ENCODE measurements at places on chromosomes 6 and 20.

GRCh38 chr6:103819509-103819908, 1040.2 kb downstream of the HACE1 start:
- H3K27ac ChIP-seq = no peak overlapping the region
- no peaks in the 10 kb centered on the region for H3K4me1 ChIP-seq
- H3K27me3 ChIP-seq = no peaks in the 10 kb centered on the region
- H3K4me3 ChIP-seq = no peak overlapping the region
- DNase-seq = peak; percentile 23

DNA sequence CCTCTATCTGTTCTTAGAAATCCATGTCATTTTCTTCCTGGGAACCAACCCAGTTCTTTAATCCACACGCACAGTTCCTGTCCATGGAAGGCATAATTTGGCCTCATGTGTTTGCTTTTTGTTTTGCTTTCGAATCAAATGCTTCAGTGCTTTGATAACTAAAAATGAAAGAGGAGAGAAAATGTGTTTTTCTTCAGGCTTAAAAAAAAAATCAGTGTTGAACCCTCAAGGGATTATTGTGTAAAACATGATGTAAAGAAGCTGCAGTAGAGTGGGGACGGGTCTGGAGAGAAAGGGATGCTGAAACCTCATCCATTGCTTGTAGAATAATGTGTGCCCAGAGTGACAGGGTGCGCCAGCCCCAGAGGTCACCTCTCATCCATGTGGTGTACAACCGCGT, 197.5 kb upstream of the JARID2 start:
- H3K4me3 ChIP-seq = no peak overlapping the region
- no peaks in the 10 kb centered on the region for H3K27me3 ChIP-seq
- H3K4me1 ChIP-seq = no peaks in the 10 kb centered on the region
- no peaks in the 10 kb centered on the region for H3K36me3 ChIP-seq
- no peak overlapping the region for H3K27ac ChIP-seq
- no peak for DNase-seq

DNA sequence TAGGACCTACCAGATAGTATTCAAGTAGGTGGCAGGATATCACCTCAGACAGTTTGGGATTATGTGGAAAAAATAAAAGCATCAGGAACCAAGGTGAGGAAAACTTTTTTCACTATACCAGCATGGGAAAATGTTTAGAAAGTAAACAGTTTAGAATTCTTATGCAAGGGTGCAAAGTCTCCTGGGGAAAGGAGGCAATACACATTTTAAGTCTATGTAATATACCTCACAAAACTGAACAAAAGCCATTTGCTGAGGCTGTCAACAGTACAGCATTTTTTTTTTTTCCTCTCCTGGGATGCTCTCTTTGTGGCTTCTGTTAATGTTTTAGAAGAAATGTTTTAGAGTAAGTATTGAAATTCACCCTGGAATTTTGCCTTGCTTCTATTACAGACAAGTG, 73.5 kb downstream of the PHF3 start:
- no peak overlapping the region for H3K27ac ChIP-seq
- H3K4me1 ChIP-seq = peaks cover 12% of the 10 kb centered on the region
- H3K4me3 ChIP-seq = no peak overlapping the region
- no peak for DNase-seq

DNA sequence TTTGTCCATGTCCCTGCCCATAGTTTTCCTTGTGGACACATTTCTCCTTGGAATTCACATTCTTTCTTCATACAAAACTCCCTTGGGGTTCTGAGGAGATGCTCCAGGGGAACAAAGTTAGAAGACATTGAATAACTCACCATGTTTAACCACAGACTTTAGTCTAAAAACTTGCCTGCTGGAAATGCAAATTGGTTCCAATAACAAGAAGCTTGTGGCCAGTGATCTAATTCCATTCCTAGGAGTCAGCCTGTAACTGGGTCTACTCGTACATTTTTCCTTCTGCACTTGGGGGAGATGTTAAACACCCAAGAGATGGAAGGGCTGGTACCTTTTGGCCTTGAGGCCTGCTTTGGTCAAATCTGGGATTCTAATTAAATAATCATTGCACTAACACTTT, 60.2 kb downstream of the SCML4 start:
- H3K4me1 ChIP-seq = no peaks in the 10 kb centered on the region
- H3K27me3 ChIP-seq = no peaks in the 10 kb centered on the region
- no peak for DNase-seq
- no peak overlapping the region for H3K4me3 ChIP-seq
- H3K36me3 ChIP-seq = no peaks in the 10 kb centered on the region

- DNase-seq = no peak
- no peaks in the 10 kb centered on the region for H3K4me1 ChIP-seq
- no peak overlapping the region for H3K4me3 ChIP-seq
- H3K27ac ChIP-seq = no peak overlapping the region
- no peaks in the 10 kb centered on the region for H3K27me3 ChIP-seq
These were observed 99.1 kb upstream of the KCNQ5 start for GRCh38 chr6:72522735-72523141.

DNA sequence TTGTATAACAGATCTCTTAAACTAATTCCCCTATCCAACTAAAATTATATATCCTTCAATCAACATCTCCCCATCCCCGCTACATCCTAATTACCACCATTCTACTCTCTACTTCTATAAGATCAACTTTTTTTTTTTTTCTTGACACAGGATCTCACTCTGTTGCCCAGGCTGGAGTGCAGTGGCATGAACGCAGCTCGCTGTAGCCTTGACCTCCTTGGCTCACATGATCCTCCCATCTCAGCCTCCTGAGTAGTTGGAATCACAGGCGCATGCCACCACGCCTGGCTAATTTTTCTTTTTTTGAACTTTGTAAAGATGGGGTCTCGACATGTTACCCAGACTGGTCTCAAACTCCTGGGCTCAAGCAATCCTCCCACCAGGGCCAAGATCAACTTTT, 5.0 kb downstream of the DNAAF9 start:
- no peak for DNase-seq
- H3K4me3 ChIP-seq = no peak overlapping the region
- H3K27me3 ChIP-seq = peaks cover 6% of the 10 kb centered on the region
- H3K36me3 ChIP-seq = no peaks in the 10 kb centered on the region
- H3K27ac ChIP-seq = no peak overlapping the region

- H3K27ac ChIP-seq = no peak overlapping the region
- no peak for DNase-seq
- H3K27me3 ChIP-seq = no peaks in the 10 kb centered on the region
- no peaks in the 10 kb centered on the region for H3K36me3 ChIP-seq
These were observed 1.7 kb downstream of the TULP1 start for GRCh38 chr6:35510916-35511561.

DNA sequence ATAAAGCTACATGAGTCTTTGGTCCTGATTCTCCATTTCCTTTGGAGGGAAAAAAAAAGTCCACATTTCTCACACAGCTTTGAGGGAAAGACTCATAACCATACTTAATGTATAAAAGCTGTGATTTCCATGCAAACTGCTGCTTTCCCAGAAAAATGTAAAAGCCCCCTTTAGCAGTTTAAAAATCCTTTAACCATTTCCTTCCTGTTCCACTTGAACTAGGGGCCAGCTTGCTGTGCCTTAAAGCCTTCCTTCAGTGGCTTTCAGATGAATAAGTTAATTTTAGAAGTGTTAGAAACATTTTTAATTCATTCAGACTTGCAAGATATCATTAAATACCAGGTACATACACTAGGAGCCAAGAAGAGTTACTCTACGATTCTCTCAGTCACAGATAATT, 273.5 kb downstream of the PKHD1 start:
- H3K36me3 ChIP-seq = no peaks in the 10 kb centered on the region
- DNase-seq = no peak

DNA sequence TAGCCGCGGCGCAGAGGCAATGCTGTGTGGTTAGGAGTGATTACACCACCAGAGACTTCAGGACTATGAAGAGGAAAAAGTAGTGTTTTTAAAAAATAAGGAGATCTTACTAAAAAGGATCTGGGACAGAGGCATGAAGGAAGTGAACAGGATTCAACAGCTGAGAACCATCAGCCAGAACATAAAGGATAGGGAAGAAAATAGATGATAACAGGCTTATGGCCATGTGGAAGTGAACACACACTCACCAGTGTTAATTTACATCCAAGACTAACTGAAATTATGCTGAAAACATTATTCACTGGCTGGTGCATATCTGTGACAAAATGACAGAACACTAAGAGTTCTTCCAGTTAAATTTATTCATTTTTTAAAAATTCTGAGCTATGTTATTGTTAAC, 47.5 kb upstream of the BCLAF1 start:
- no peaks in the 10 kb centered on the region for H3K36me3 ChIP-seq
- no peaks in the 10 kb centered on the region for H3K4me1 ChIP-seq

- no peaks in the 10 kb centered on the region for H3K27me3 ChIP-seq
- H3K4me1 ChIP-seq = no peaks in the 10 kb centered on the region
- H3K36me3 ChIP-seq = no peaks in the 10 kb centered on the region
- no peak for DNase-seq
- H3K4me3 ChIP-seq = no peak overlapping the region
These were observed 9.2 kb downstream of the CEP57L1 start for GRCh38 chr6:109104512-109104911.
